NT2/D1 (cell line): ENCODE measurements at places on chromosomes 7 and 10.

DNA sequence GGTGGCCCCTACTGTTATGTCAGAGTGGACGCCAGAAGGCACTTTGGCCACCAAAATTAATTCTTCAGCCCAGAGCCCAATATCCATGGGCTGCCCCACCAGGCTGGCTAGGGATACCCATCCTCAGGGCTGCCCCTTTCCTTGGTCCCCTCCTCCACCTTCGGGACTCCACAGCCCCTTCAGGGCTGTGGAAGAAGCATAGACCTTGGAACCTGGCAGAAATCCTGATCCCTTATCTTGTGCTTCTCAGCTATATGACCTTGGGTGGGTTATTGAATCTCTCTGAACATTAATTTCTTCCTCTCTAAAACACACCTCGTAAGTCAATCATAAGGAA, 499 bp upstream of the TMUB1 start:
- DNase-seq, result no peak

DNA sequence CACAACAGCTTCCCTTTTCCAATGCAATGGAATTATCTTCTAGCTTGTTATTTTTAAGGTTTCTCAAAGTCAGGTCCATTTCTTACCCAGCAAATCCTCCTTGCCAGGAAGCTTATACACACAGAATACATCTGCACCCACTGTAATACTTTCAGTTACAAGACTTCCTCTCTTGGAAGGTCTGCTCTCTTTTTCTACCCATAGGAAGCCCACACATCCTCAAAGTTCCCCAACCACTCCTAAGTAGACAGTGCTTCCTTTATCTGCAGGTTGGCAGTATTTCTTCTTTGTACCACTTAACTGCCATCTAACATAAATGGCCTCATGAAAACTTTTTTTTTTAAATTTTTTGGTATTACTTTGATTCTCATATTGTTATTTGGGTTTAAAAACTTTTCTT, 155.6 kb downstream of the TAX1BP1 start:
- no peak for DNase-seq

GRCh38 chr10:132904814-132905649, 37.3 kb downstream of the CFAP46 start:
- no peak for DNase-seq

DNA sequence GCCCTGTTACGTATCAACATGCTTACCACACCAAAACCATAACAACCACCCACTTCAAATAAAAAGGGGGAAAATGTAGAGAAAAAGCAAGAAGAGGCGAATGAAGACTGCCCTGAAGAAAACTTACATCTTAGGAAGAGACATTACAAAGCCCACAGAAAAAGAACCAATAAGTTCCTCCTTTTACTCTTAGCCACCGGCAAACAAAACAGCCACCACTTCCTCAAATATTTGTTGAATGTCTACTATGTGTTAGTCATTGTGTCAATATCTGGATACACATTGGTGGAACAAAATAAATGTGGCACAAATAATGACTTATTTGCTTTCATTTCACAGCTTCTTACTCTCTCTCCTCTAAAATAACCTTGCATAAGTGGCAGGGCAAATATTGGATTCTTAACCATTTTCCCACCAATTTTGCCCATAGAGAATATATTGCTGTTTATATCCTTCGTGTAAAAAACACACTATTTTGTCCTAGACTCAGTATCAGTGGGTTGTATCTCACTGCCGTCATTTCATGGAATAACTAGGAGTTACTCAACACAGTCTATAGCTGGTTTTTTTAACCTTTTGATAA, 106.8 kb downstream of the ANK3 start:
- DNase-seq, result no peak

DNA sequence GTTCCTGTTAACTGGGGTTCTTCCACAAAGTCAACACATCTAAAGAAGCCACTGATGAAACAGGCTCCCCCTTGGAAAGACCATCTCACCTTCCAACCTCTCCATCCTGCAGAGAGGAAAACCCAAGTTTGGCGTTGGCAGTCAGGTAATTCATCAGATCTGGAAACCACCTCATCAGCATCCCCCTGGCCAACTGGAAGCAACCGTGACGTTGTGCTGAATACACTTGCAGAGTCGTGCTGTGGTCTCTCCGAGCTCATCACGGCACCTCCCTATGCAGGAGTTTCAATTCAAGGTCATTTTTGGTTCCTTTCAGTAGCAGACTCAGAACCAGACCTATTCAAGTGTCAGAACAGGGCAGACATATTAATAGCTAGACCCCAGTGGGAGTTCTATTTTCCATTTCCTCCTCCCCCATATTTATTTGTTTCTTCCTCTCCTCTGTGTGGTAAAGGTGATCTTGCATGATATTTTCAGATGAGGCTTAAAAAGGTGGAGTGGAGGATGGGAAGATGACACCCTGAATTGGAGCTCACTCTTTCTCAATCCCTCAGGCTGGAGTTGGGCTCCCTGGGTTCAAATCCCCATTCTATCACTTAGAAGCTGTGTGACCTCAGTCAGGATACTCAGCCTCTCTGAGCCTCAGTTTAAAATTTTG, 149.1 kb upstream of the ADO start:
- no peak for DNase-seq

- DNase-seq, result no peak
These were observed 39.0 kb downstream of the RAB11FIP2 start for GRCh38 chr10:118007773-118008172.

DNA sequence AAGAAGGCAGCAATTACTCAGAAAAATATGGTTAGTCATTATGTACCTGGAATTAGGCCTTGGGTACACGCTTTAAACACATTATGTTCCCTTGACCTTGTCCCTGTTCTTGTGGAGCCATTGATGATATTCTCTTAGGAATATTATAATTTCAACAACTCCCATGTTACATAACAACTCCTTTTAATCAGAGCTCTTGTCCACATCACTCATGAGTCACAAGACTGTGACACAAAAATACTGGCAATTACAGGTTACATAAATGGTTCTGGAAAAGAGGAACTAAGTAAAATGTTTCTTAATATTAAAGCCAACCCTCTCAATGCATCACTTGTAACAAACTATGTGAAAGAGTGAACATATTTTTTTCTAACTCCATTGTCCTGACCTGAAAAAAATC, 143.8 kb upstream of the PCLO start:
- DNase-seq, result no peak

- DNase-seq, result no peak
These were observed 16.7 kb downstream of the WIPI2 start for GRCh38 chr7:5206686-5207085.

- no peak for DNase-seq
These were observed 223.5 kb downstream of the CCDC3 start for GRCh38 chr10:12777840-12778585.

GRCh38 chr10:66782776-66783175, 143.1 kb upstream of the LRRTM3 start:
- DNase-seq, result no peak
